ENCODE measurements at places on chromosomes 1 and 21. TPM values are rescaled to one million over a fixed set of nuclear protein-coding genes. Genes with fewer than 3 reads are reported as not detected.

Gene EDARADD
- total RNA-seq = not detected

Gene GJB3
- total RNA-seq = not detected

DNA sequence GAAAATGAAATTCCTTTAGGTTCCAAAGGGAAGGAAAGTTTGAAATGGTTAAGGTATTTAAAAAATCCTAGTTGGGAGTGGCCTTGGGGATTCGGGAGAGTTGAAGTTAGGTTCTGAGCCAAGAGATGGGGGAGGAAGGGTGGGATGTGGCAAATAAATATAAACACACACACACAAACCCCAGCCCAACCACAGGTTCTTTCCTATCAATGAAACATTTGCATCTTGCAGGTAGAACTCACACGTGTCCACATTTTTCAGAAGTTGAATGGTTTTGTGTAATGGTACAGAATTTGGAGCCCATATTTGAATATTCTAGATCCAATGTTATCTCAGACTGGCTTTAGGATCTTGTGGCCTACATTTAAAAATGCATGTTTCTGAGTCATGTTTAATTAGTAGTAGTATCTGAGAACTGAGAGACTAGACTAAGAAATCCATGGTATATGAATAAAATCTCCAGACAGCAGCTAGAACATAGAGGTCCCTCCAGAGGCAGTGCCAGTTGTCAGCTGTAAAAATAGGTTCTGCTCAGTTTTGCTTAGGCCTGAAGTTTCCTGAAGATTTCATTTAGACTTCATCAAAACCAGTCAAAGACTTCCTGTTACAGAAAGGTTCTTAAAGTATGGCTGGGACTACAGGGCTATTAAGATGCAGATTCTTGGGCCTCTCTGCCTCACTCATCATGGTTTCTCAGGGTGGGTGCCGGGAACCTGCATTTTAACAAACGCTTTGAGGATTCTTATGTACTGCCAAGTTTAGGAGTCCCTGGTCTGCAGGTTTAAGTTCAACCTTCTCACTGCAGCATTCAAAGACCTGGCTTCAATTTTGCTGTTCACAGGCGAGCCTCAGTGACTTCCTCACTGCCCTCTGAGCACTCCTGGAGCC, 21.3 kb downstream of the RUNX1 start:
- DNase-seq = no peak

DNA sequence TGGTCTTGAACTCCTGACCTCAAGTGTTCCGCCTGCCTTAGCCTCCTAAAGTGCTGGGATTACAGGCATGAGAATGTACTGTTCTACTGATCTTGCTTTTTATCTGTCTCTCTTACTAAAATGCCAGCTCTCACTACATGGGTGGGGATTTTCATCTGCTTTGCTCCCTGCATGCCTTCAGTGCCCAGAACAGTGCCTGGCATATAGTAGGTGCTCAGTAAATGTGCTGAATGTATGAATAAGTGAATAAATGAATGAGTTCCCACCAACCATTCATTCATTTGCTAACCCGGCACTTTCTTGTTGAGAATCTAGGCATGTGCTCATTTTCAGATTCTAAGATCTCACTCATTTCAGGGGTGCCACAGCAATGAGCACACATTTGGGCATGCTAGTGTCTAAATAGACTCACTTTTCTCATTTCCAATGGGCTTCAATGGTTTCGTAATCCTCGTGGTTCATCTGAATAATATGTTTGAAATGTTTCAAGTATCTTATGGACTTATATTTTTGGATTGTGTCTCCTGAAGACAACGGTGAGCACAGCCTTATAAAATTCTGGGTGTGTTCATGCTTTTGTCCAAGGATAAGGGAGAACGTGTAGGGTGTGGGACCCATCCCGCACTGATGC, 7.6 kb downstream of the DHRS3 start:
- DNase-seq = no peak

- DNase-seq = no peak
Measured at GRCh38 chr1:72643142-72643541, 360.8 kb upstream of the NEGR1 start.

Gene SLC39A1
- 86.3 TPM for total RNA-seq

All from ascending aorta (tissue), 2 donors.